HFF-Myc (cell line): ENCODE measurements at places on chromosomes 4 and X.

DNA sequence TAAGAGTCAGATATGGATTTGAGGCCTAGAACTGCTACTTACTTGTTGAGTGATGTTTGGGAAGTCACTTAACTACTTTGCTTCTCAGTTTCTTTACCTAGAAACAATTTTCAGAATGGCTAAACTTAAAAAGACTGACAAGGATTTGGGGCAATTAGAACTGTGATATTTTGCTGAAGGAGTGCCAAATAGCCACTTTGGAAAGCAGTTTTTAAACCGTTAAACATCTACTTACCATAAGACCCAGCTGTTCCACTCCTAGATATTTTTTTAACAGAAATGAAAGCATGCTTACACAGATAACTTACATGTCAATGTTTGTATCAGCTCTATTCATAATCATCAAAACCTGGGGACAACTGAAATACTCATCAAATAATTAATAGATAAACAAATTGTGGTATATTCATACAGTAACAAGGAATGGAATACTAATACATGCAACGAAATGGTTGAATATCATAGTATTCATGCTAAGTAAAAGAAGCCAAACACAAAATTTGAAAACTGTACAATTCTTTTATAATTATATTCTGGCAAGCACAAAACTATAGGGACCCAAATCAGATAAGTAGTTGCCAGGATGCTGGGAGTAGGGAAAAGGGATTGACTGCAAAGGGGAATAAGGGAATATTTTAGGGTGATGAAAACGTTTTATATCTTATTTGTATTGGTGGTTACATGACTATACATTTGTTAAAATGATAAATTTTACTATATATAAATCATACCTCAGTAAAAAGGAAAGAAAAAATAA lies 24.0 kb downstream of the RPA4 start:
- no peak for DNase-seq

- DNase-seq, result no peak
These were observed at the start of the genes DHRSX and ZBED1 for GRCh38 chrX:2500803-2501558. Gene DHRSX (minus strand): TSS chrX:2500976. CDS start chrX:2500925, 51 bp downstream. Gene ZBED1 (minus strand): TSS chrX:2500976. CDS start chrX:2490719, 10,257 bp downstream.

DNA sequence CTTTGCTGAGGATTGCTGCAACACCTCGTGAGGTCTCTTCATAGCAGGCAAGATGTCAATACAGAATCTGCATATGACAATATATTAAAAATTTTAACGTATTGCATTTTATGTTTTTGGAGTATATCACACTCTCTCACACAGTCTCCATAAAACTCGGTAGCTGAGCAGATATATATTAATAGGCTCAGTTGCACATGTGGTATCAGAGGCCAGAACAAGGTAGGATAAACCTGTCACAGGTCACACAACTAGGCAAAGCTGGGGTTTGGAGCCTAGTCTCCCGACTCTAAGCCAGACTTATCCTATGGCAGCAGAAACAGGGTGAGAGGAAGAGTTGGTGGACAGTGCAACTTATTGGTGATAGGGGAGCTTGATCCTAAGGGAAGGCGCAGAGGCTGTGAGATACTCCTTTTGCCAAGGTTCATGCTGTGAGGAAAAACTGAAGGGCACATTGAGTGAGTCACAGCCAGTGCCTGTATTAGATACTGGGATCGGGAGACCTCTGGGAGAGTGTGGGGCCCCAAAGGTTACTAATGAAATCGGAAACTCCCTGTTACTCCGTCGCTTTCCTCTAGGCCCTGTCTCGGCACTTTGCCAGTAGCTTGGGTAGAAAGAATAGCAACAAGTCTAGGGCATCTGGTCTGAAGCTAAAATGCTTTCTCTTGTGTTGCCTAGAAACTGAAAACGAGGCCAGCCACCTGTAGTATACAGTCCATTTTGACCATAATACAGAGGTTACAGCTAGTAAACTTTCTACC lies 195.7 kb downstream of the ARHGAP10 start:
- DNase-seq, result peak; percentile 72

GRCh38 chr4:80431203-80431965 lies 95.9 kb downstream of the CFAP299 start:
- no peak for DNase-seq

GRCh38 chrX:34839451-34839850 lies 103.1 kb upstream of the FAM47B start:
- no peak for DNase-seq

- no peak for DNase-seq
These were observed 200.0 kb downstream of the BCOR start for GRCh38 chrX:39897741-39898097.

DNA sequence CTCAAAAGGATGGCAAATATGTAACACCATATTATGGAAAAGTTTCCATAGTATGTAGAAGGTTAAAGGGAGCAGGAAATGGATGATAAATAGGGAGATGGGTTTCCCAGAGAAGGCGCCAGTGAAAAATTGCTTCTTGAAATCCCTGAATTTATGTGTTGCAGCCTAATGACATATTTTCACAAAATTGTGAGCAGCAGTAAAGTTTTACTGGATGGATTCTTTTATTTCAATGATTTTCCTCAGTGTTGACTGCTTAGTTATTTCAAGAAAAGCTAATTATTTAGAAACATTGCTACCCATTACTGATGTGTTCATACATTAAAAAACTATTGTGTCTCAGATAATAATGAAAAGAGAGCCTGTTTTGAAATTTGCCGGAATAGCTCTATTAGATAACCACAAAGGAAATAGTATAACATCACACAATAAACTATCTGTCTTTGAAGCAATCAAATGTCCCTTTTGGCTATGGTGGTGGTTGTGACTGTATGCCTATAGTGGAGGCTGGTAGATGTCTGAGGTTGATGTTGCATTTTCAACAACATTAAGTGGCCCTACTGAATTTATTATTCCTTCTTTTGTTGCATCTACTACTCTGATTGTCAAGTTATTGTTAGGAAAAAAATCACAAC lies 169.9 kb upstream of the HAND2 start:
- no peak for DNase-seq

DNA sequence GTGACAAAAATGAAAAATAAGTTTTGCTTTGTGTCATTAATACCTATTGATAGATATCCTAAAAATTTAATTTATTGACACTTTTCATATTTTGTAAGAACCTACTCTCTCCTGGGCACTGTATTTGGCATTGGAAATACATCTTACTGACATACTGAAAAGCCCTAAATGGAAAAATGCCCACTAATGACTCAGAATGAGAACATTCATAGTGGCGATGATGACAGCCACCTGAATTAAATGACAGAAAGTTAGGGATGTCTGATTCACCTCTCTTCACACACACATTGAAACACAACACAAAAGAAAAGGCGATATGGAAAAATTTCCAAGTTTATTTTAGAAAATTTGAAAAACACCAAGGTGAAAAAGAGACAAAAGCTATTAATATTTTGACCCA lies 992.3 kb downstream of the STPG2 start:
- DNase-seq, result no peak

- DNase-seq, result no peak
These were observed 180.7 kb downstream of the PDGFC start for GRCh38 chr4:156790866-156791265.

DNA sequence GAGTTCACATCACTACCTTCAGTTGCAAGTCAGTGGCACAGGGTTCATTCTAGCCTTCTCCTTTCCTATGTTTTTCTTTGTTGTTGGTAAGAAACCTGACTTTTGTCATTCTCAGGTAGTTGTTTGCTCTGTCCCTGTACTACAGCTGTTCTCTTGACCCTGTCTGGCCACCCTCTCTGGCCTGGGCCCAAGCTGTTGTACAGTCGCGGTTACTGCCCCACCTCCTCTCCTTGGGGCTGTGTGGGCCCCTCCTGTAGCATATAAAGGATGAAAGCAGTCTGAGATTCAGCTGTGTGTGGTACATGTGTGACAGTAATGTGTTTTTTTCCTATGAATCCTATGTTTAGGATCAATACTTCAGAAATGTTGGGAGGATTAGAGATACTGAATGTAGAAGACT lies 12.5 kb downstream of the MOB1B start:
- DNase-seq, result no peak

GRCh38 chr4:182749667-182750167 lies 167.5 kb downstream of the DCTD start:
- no peak for DNase-seq

DNA sequence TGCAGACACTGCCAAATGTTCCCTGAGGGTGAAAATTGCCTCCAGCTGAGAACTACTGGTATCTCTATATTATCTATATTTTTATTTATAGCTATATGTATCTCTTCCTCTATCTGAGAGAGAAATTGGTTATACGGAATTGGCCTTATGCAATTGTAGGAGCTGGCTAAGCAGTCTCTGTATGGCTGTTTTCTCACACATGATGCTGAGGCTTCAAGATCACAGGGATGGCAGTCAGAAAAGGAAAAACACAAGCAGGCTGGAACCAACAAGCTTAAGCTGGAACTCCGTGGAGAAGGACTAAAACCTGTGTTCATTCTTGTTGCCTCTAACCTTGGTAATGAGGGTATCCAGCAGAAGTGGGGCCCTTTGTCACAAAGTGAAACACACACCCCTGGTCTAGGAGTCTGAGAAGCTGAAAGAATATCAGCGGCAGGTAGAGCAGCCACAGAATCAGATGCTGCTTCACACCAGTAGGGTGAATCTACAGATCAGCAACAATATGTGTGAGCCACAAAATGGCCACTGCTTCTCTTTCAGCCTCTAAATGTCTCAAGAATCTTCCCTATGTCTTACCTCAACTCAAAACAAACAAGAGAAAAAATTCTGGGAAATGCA lies 166.5 kb upstream of the PPP1R2C start:
- no peak for DNase-seq

DNA sequence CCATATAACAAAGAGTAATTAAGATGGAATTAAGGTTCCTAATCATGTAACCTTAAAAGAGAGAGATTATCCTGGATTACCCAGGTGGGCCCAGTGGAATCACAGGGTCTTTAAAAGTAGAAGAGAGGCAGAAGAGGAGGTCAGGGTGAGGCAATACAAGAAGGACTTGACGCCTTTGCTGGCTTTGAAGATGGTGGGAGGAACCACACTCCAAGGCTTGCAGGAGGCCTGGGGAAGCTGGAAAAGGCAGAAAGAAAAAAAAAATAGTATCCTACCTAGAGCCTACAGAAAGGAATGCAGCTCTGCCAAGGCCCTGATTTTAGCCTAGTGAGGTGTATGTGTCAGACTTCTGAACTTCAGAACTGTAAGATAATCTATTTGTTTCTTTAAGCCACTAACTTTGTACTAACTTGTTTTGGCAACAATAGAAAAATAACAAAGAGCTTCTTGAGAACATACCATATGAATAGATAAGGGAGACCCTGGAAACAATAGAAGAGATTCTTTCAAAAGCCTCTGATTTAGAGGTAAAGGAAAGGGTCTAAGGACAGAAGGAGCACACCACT lies 229.9 kb upstream of the TTC29 start:
- DNase-seq, result no peak
